ENCODE measurements at places on chromosomes 13 and 19.

GRCh38 chr19:20414120-20414519, 151.5 kb downstream of the ZNF737 start:
- DNase-seq: no peak
- peaks cover 2% of the 10 kb centered on the region for H3K36me3 ChIP-seq
- H3K4me3 ChIP-seq: no peak overlapping the region

DNA sequence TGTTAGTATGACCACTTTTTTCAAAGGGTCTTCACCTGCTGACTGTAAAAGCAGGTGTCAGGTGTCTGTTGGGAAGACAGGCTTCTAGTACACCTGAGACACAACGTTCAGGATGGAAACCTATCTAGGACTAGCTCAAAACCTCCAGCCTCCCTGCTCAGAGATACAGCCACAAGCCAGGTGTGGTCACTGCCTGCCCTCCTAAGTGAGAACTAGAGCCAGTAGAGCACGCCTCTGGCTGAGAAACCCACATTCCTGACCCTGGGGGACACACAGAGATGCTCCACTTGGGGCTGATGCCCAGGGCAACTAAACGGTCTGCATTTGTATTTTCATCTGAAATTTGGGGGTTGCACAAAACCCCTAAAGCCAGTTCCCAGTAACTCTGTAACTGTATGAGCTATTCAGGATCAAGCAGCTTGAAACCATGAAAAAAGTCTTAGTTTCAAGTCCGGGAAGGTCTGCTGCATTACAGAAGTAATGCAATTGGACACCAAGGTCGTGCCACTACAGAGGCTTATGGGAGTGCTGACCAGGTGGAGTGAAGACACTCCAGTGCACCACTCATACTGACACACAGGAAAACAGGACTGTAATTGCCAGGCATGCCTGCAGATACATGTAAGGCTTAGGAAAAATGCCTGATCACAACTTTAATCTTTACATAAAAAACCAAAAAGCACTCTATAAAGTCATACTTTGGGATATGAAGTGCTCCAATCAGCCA, 27.8 kb downstream of the ANKRD10 start:
- H3K36me3 ChIP-seq: peaks cover 2% of the 10 kb centered on the region
- H3K27ac ChIP-seq: no peak overlapping the region
- H3K27me3 ChIP-seq: no peaks in the 10 kb centered on the region
- no peak overlapping the region for H3K4me3 ChIP-seq

DNA sequence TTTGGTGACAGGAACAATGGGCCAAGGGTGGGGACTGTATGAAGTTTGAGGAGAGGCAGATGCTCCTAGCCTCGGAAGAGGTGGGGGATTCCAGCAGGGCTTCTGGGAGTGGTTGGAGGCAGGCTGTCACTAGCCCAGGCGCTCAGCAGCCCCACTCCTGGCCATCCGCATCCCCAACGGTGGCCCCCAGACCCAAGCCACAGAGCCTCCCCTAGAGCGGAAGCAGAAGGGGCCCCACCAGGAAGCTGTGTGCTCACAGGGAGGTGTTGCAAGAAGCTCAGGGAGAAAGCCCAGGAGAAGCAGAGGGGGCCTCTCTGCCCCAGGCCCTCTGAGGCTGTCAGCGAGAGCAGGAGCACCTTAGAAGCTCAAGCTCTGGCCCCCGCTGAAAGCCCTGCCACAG, 8.3 kb downstream of the PRAM1 start:
- H3K27me3 ChIP-seq: no peaks in the 10 kb centered on the region
- H3K4me3 ChIP-seq: no peak overlapping the region
- no peak overlapping the region for H3K27ac ChIP-seq

DNA sequence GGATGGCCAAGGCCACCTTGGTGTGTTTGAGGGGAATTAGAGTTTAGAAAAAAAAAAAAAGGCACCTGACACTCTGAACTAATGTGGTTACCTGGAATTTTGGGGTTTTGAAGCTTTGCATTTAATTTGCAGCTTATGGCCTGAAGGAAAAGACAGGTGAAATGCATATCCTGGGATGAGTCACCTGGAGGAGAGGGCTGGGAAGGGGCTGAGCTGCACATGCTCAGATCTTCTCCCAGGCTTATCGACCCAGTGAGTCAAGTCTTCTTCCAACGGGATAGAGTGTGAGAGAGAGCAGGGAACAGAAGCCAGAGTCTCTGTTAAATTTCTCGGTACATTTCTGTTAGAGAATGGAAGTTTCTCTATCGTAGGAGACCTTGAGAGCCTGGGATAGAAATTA, 29.7 kb upstream of the ALOX5AP start:
- H3K27me3 ChIP-seq: no peaks in the 10 kb centered on the region
- H3K36me3 ChIP-seq: no peaks in the 10 kb centered on the region
- no peak overlapping the region for H3K27ac ChIP-seq
- no peak for DNase-seq
- H3K4me1 ChIP-seq: no peaks in the 10 kb centered on the region

DNA sequence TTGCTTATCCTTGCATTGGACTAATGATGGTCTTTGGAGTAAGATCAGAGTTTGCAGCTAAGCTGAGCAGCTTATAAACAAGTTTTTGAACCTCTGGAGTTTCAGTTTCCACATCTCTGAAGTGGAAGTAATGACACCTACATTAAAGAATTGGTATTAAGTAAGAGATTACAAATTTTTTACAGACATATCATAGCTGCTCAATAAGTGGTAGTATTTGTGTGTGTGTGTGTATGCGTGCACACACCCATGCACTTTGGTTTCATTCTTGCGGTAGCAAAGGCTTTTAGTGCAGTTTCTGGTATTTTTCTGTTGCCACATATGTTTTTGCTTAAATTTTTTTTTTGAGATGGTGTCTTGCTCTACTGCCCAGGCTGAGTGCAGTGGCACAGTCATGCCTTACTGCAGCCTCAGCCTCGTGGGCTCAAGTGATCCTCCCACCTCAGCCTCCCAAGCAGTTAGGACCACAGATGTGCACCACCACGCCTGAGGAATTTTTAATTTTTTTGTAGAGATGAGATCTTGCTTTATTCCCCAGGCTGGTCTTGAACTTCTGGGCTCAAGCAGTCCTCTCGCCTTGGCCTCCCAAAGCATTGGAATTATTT, 4.5 kb downstream of the NAA16 start:
- no peak overlapping the region for H3K27ac ChIP-seq
- H3K4me1 ChIP-seq: peaks cover 7% of the 10 kb centered on the region
- H3K36me3 ChIP-seq: peaks cover 4% of the 10 kb centered on the region
- DNase-seq: no peak

- no peaks in the 10 kb centered on the region for H3K4me1 ChIP-seq
- no peak overlapping the region for H3K27ac ChIP-seq
- H3K36me3 ChIP-seq: no peaks in the 10 kb centered on the region
- H3K4me3 ChIP-seq: no peak overlapping the region
Measured at GRCh38 chr13:32894589-32895001, 121.6 kb upstream of the KL start.

DNA sequence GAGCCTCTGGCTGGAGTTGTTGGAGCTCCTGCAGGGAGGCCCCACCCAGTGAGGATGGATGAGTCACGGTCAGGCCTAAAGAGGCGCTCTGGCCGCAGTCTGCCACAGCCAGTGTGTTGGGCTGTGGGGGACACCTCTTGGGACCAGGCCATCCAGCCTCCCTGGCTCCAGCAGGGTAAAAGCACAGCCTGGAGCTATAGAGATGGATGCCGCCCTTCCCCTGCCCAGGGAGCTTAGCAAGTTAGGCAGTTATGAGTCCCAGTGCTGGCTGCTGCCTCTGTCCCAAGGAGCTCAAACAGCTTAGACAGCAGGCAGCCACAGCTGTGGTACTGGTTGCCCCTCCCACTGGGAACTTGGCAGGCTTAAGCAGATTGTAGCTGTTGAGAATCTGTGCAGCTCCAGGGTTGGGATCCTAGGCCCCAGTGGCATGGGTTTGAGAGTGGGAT, 100.9 kb downstream of the NDFIP2 start:
- no peak overlapping the region for H3K27ac ChIP-seq
- no peak for DNase-seq
- no peak overlapping the region for H3K4me3 ChIP-seq

GRCh38 chr13:110646442-110647364, 31.4 kb downstream of the NAXD start:
- H3K27ac ChIP-seq: no peak overlapping the region
- H3K4me3 ChIP-seq: no peak overlapping the region
- no peak for DNase-seq
- peaks cover 82% of the 10 kb centered on the region for H3K36me3 ChIP-seq
- H3K27me3 ChIP-seq: no peaks in the 10 kb centered on the region

- H3K27me3 ChIP-seq: no peaks in the 10 kb centered on the region
- peaks cover 98% of the 10 kb centered on the region for H3K36me3 ChIP-seq
- H3K4me3 ChIP-seq: no peak overlapping the region
- no peak for DNase-seq
- peaks cover 22% of the 10 kb centered on the region for H3K4me1 ChIP-seq
- H3K27ac ChIP-seq: no peak overlapping the region
Measured at GRCh38 chr19:3642296-3642695, 15.7 kb upstream of the CACTIN start.

DNA sequence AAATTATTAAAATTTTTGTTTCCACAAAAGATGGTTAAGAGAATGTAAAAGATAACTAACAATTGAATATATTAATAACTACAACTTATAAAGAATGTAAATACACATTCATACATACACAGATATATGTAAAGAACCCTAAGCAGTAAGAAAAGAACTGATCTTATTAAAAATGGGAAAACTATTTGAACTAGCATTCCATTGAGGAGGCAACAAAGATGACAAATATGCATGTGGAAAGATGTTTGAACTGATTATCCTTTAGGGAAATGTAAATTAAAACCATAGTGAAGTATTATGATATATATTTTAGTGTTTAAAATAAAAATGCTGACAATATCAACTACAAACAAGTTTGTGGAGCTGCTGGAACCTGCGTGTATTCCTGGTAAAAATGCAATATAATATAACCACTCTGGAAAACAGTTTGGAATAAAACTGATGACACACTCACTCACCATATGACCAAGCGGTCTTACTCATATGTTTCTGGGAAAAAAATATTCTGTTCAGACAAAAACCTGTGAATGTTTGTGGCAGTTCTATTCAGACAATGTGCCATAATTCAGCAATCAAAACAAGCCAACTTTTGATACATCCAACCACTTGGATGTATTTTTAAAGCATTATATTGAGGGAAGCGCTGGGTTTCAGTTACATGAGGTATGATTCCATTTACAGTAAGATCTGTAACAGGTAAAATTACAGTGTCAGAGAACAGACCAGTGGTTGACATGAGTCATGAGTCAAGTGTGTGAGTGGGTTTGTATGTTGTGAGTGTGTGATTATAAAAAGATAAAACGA, 694.4 kb upstream of the SLITRK5 start:
- no peak for DNase-seq
- H3K4me1 ChIP-seq: no peaks in the 10 kb centered on the region
- no peak overlapping the region for H3K27ac ChIP-seq
- no peak overlapping the region for H3K4me3 ChIP-seq
- no peaks in the 10 kb centered on the region for H3K36me3 ChIP-seq
- no peaks in the 10 kb centered on the region for H3K27me3 ChIP-seq

GRCh38 chr19:48135411-48135810, 24.8 kb upstream of the PLA2G4C start:
- peaks cover 82% of the 10 kb centered on the region for H3K36me3 ChIP-seq
- H3K4me1 ChIP-seq: no peaks in the 10 kb centered on the region
- no peak overlapping the region for H3K4me3 ChIP-seq
- no peaks in the 10 kb centered on the region for H3K27me3 ChIP-seq

- no peak overlapping the region for H3K4me3 ChIP-seq
- no peaks in the 10 kb centered on the region for H3K27me3 ChIP-seq
- H3K36me3 ChIP-seq: no peaks in the 10 kb centered on the region
- DNase-seq: no peak
Measured at GRCh38 chr13:74253161-74253560, 119.0 kb upstream of the KLF12 start.

GRCh38 chr13:32581177-32581786, 5.0 kb upstream of the PDS5B start:
- peaks cover 5% of the 10 kb centered on the region for H3K4me1 ChIP-seq
- H3K4me3 ChIP-seq: no peak overlapping the region
- no peak for DNase-seq
- no peaks in the 10 kb centered on the region for H3K36me3 ChIP-seq

DNA sequence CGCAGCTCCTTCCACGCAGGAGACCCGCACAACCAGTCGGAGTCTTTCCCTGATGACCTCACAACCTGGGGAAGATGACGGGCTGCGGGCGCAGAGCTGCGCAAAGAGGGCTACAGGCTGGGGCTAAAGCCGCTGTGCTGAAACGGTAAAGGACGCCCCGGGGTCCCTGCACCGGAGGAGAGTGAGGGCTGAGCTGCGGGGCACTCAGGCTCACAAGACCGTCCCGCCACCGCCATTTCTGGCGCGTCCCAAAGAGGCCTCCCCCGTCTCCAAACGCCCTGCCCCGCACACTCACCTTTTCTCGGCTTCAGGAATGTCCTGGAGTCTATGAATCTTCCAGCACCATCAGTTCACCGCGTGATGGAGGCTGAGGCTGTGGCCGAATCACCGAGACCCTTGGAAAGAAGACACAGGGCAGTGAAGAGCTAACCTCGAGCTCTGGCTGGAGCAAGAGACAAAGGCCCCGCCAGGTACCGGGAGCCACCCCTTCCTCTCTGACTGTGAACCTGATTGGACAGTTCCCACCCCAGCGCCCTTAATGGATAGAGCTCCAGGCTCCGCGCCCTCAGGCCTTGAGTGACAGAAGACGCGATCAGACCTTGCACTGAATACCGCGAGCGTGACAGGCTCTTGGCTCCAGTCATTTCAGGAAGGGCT, 41.8 kb upstream of the ZNF429 start:
- peak overlapping the region; percentile 39 for H3K4me3 ChIP-seq
- no peaks in the 10 kb centered on the region for H3K36me3 ChIP-seq
- H3K4me1 ChIP-seq: peaks cover 8% of the 10 kb centered on the region

DNA sequence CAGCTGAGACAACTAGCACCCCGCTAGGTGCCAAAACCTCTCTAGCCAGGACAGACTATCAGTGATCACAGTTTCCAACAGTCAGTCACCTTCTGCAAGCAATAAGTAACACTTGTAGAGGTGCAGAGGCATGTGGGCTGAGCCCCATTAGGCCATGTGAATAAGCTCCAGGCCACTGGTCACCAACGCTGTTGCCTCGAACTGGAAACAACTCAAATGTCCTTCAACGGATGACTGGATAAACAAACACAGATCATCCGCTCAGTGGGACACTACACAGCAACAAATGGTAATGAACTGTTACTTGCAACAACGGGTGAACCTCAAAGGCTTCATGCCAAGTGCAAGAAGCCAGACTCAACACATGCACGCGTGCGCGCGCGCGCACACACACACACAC, 27.5 kb upstream of the TMEM160 start:
- H3K4me1 ChIP-seq: peaks cover 16% of the 10 kb centered on the region
- H3K27me3 ChIP-seq: no peaks in the 10 kb centered on the region

GRCh38 chr13:99501184-99501847, at the start of gene TM9SF2:
TSS of gene TM9SF2 (plus strand) at chr13:99501472. CDS start at chr13:99501607, 135 bp downstream.
- H3K4me1 ChIP-seq: peaks cover 14% of the 10 kb centered on the region
- H3K27me3 ChIP-seq: no peaks in the 10 kb centered on the region
- peak; percentile 93 for DNase-seq
- no peaks in the 10 kb centered on the region for H3K36me3 ChIP-seq

GRCh38 chr13:98232456-98232855, 55.4 kb upstream of the RNF113B start:
- no peaks in the 10 kb centered on the region for H3K27me3 ChIP-seq
- no peaks in the 10 kb centered on the region for H3K4me1 ChIP-seq
- H3K27ac ChIP-seq: no peak overlapping the region
- no peaks in the 10 kb centered on the region for H3K36me3 ChIP-seq
- DNase-seq: no peak

All from spinal cord (tissue), 10 donors.